ENCODE measurements at places on chromosomes 1 and 21. TPM values are rescaled to one million over a fixed set of nuclear protein-coding genes. Genes with fewer than 3 reads are reported as not detected.

DNA sequence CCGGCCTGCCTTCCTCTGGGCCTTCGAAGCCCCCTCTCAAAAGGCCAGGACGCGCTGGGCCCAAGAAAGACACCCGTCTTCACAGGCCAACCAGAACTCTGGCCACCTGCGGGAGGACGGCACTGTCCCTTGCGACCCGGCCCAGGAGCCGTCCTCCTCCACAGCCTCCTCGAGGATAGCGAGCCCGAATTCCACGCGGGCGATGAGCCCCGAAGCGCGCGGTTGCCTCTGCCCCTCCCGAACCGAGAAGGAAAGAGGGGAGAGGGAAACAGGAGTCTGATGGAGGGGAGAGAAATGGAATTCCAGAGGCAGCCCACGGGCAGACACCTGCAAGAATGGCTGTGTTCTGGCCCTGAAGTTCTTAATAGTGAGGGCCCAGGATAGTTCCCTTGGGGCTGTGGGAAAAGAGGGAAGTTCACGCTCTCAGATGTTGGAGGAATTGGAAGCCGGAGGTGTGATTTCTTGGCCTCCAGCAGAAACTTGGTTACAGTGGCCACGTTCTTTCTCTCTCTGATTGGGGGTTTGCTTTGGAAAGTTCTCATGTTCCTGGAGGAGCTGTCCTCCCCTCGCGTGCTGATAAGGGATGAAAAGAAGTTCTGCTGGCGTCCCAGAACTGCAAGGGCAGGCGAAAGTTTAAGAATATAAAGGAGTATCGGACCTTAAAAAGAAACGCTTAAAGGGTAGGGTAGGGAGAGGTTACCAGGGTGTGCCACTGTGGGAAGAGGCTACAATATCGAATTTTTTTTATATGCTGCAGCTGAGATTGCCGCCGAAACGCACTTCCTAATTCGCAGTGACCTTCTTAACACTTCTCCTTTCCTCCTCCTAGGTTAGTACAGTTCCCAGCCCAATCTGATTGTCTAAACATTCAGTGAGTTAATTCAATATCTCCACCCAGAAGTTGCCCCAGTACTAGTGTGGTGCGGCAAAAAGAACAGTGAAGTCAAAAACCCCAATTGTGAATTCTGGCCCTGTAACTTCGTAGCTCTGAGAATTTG lies 5.8 kb upstream of the SLC44A5 start:
- H3K4me1 ChIP-seq: peaks cover 16% of the 10 kb centered on the region
- peak; percentile 6 for DNase-seq
- H3K4me3 ChIP-seq: peak overlapping the region; percentile 18
- H3K27ac ChIP-seq: no peak overlapping the region
- peaks cover 63% of the 10 kb centered on the region for H3K27me3 ChIP-seq

GRCh38 chr1:58561633-58562032 lies 15.1 kb upstream of the OMA1 start:
- H3K27ac ChIP-seq: no peak overlapping the region
- peaks cover 27% of the 10 kb centered on the region for H3K27me3 ChIP-seq
- no peak overlapping the region for H3K4me3 ChIP-seq
- H3K36me3 ChIP-seq: no peaks in the 10 kb centered on the region

GRCh38 chr1:1554926-1555915 lies 14.8 kb upstream of the TMEM240 start:
- peaks cover 5% of the 10 kb centered on the region for H3K4me1 ChIP-seq
- no peak for DNase-seq
- H3K27me3 ChIP-seq: no peaks in the 10 kb centered on the region
- no peak overlapping the region for H3K27ac ChIP-seq

- no peak overlapping the region for H3K4me3 ChIP-seq
- no peaks in the 10 kb centered on the region for H3K36me3 ChIP-seq
- H3K4me1 ChIP-seq: peaks cover 3% of the 10 kb centered on the region
- H3K27me3 ChIP-seq: peaks cover 6% of the 10 kb centered on the region
Observed at GRCh38 chr1:197400522-197400902, 132.5 kb downstream of the CRB1 start.

DNA sequence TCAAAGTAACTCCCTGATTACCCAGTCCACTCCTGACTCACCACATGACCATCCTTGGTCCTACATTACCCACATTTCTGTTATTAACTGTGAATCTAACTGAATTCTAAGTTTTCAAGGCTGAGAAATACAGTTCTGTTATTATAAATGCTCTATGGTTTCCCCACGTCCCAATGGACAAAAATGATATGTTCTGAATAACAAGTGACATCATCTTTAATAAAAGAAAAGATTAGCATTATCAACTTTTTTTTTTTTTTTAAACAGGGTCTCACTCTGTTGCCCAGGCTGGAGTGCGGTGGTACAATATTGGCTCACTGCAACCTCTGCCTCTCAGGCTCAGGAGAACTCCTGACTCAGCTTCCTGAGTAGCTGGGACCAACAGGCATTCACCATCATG lies 59.6 kb downstream of the ZSWIM5 start:
- DNase-seq: no peak
- H3K4me1 ChIP-seq: peaks cover 3% of the 10 kb centered on the region
- H3K27ac ChIP-seq: no peak overlapping the region
- H3K36me3 ChIP-seq: no peaks in the 10 kb centered on the region
- no peak overlapping the region for H3K4me3 ChIP-seq
- no peaks in the 10 kb centered on the region for H3K27me3 ChIP-seq

GRCh38 chr1:207055386-207056001 lies 2.4 kb downstream of the PFKFB2 start:
- H3K36me3 ChIP-seq: no peaks in the 10 kb centered on the region
- H3K27me3 ChIP-seq: no peaks in the 10 kb centered on the region
- peaks cover 29% of the 10 kb centered on the region for H3K4me1 ChIP-seq

MYCL gene
- 0.16 TPM for total RNA-seq

DNA sequence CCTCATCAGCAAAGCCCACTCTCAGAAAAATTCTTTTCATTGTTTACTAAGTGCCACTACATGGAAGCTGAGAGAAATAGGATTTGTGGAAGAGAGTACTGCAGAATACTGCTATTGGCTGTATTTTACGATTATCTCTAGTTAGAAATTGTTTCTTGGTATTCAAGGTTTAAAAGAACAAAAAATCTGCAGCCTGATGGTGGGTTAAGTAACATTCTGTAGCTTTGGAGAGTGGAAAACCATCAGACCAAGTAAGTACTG lies 27.3 kb downstream of the PTTG1IP start:
- peak overlapping the region; percentile 51 for H3K27ac ChIP-seq
- no peak for DNase-seq
- H3K27me3 ChIP-seq: no peaks in the 10 kb centered on the region
- H3K36me3 ChIP-seq: peaks cover 12% of the 10 kb centered on the region
- peaks cover 11% of the 10 kb centered on the region for H3K4me1 ChIP-seq

GRCh38 chr1:113136476-113136875 lies 63.5 kb downstream of the LRIG2 start:
- peaks cover 4% of the 10 kb centered on the region for H3K36me3 ChIP-seq
- H3K27me3 ChIP-seq: no peaks in the 10 kb centered on the region
- no peak for DNase-seq
- peaks cover 40% of the 10 kb centered on the region for H3K4me1 ChIP-seq
- no peak overlapping the region for H3K27ac ChIP-seq

ANGPTL3 gene
- not detected for total RNA-seq

- no peaks in the 10 kb centered on the region for H3K27me3 ChIP-seq
- no peak overlapping the region for H3K27ac ChIP-seq
Observed at GRCh38 chr1:194233069-194233468, 1046.7 kb upstream of the B3GALT2 start.

IL23R gene
- 9.3 TPM for total RNA-seq

- no peak overlapping the region for H3K27ac ChIP-seq
- no peak for DNase-seq
- H3K4me1 ChIP-seq: no peaks in the 10 kb centered on the region
- H3K36me3 ChIP-seq: no peaks in the 10 kb centered on the region
- H3K4me3 ChIP-seq: no peak overlapping the region
Observed at GRCh38 chr1:20449735-20450311, 36.2 kb downstream of the CAMK2N1 start.
